COLO829 (cell line): ENCODE measurements at places on chromosomes 4 and X.

- DNase-seq, result no peak
Observed at GRCh38 chr4:83830138-83830888, 294.4 kb downstream of the GPAT3 start.

GRCh38 chr4:81118086-81118485 is 87.6 kb downstream of the BMP3 start:
- DNase-seq, result no peak

- no peak for DNase-seq
Observed at GRCh38 chr4:48130100-48130499, 4.0 kb downstream of the TXK start.

GRCh38 chrX:136784231-136784630 is 3.5 kb upstream of the ARHGEF6 start:
- no peak for DNase-seq

GRCh38 chr4:183968502-183968901 is 63.4 kb downstream of the STOX2 start:
- DNase-seq, result peak; percentile 45

GRCh38 chrX:44651358-44651757 is 108.7 kb upstream of the FUNDC1 start:
- DNase-seq, result no peak

DNA sequence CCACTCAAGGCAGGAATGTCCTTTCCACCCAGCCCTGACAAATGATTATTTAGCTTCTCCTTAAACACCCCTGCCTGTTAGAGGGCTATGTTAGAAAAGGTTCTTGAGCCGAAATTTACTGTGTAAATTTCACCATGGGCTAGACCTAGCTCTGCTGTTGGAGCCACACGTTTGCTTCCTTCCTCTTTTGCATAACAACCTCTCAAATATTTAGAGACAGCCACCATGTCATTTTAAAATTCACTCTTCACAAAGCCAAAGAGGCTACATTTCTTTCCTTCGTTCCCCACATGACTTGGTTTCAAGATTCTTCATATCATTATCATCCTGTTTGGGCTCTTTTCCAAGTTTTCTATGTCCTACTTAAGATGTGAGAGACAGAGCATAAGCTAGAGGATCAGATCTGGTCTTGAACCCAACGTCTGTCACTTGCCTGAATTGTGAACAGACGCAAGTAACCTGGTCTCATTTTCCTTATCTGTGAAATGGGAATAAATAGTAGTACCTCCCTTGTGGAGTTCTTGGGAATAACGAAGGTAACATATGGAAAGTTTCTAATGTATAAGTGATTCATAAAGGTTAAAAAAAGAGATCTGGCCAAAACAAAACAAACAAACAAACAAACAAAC is 6.7 kb downstream of the DOCK11 start:
- DNase-seq, result no peak

DNA sequence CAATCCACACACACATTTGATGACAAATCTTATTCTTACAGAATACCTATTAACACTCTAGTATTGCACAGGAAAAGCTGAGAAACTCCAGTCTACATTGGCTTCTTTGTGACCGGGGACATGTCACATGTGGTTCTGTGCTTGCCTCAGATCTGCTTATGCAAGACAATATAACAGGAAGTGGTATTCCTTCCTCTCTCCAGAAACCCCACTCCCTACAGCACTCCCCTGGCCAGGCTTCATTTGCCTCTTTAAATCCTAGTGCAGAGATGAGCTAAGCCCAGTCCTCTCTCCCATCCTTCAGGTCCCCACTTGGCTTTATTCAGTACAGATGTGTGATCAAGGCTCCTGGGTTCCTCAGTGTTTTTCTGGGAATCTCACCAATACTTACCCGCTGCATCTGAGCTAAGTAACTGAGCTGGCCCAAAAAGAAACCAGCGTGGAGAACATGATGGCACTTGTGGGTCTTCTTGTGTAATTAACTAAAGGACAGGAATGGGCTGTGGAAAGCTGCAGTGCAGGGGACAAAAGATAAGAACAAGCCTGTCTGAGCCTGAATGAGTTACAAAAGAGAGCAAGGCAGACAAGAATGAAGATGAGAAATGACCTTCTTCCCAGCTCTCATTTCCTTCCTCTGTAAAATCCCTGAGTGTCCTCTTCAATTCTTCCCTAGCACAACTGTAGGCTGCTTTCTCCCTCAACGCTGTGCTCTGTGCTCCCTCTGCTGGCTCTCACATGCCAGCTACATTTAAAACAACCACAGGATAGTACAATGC is 105.6 kb downstream of the HNRNPD start:
- peak; percentile 83 for DNase-seq

GRCh38 chrX:27735914-27736313 is 71.9 kb upstream of the MAGEB10 start:
- DNase-seq, result no peak

DNA sequence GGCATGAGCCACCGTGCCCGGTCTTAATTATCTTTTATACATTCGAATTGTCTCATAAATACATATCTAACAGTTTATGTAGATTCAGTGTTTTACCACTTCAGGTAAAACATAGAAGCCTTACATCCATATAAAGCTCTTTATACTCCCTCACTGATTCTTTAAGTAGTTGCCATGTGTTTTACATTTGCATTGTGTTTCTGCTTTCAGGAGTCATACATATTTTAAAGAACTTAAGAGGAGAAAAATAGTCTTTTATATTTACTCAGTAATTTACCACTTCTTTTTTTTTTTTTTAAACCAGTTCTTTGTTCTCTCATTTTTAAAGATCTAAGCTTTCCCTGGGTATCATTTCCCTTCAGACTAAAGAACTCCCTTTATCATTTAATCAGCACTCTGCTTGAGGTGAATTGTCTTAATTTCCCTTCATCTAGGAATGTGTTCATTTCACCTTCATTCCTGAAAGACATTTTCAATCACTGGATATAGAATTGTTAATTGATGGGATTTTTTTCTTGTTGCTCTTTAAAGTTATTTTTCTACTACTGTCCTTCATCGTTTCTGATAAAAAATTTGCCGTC is 324.3 kb upstream of the ZCCHC13 start:
- no peak for DNase-seq

DNA sequence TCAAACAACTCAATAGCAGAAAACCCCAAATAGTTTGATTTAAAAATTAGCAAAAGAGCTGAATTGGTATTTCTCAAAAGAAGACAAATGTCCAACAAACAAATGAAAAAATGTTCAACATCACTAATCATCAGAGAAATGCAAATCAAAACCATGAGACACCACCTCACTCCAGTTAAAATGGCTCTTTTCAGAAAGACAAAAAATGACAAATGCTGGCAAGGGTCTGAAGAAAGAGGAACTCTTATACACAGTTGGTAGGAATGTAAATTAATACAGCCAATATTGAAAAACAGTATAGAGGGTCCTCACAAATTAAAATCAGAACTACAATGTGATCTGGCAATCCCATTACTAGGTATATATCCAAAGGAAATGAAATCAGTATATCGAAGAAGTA is 70.4 kb downstream of the FBXL5 start:
- no peak for DNase-seq

- DNase-seq, result no peak
Observed at GRCh38 chr4:76997077-76997476, 47.5 kb downstream of the SEPTIN11 start.

GRCh38 chr4:93759506-93759905 is 69.0 kb upstream of the ATOH1 start:
- peak; percentile 34 for DNase-seq

DNA sequence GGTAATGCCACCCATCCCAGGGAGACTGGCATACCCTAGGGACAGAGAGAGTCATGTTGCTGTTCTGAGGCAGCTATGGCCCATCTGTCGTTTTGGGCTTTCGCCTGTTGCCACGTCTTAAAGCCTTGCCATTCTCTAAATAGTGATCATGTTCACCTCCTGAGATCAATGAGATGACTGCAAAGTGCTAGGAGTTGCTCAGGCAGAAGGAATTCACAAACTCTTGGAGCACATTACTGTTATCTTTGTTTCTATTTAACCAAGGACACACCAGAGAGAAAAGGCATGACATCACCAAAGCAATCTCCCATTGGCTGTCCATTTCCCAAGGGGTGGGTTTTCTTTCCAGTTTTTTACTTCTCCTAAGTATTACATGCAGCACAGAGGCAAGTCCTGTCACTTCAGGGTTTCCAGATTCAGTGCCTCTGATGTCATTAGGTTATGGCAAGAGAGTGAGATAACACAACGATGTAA is 37.1 kb upstream of the SETD7 start:
- no peak for DNase-seq

- DNase-seq, result no peak
Observed at GRCh38 chrX:136549226-136549625, 17.2 kb downstream of the VGLL1 start.

GRCh38 chr4:56803471-56803870 is 18.0 kb downstream of the SPINK2 start:
- no peak for DNase-seq

DNA sequence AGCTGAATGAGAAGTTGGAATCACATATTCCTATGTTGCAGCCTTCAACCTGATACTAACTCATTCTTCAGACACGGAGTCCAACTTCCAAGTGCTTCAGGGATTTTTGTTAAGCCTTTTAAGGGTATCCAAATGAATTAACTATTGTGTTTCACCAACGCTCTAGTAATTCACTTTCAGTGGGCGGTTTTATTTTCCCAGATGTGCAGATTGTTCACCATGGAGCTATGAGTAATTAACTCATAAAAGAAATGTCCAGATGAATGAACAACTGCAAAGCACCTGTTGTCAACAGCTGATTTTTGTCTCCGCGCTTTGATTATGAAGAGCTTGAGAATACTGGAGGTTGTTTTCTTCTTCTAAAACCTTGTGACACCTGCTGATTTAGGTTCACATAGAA is 187.6 kb downstream of the CBR4 start:
- no peak for DNase-seq

GRCh38 chr4:76856243-76857073 is 41.5 kb downstream of the SOWAHB start:
- DNase-seq, result peak; percentile 23

GRCh38 chrX:12447448-12448064 is 309.3 kb downstream of the FRMPD4 start:
- no peak for DNase-seq

GRCh38 chr4:147576084-147576483 is 41.1 kb upstream of the TMEM184C start:
- no peak for DNase-seq

DNA sequence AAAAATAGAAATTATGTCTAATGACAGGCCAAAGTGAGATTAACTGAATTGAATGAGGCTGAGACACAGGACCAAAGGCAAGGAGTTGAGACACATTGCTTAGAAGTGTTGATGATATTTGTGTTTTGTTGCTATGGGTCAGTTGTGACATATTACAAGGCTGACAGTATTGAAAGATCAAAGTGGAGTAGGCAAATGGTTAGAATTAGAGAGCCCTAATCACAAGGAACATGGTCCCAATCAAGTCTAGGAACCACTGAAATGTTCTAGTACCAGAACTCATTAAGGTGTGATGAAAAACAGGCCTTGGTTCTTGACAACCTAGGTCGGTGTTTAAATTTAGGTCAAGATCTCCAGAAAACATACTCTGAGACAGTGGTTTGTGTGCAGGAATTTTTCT is 896.3 kb upstream of the HS3ST1 start:
- DNase-seq, result no peak

GRCh38 chr4:42855779-42856178 is 36.7 kb upstream of the GRXCR1 start:
- DNase-seq, result no peak

DNA sequence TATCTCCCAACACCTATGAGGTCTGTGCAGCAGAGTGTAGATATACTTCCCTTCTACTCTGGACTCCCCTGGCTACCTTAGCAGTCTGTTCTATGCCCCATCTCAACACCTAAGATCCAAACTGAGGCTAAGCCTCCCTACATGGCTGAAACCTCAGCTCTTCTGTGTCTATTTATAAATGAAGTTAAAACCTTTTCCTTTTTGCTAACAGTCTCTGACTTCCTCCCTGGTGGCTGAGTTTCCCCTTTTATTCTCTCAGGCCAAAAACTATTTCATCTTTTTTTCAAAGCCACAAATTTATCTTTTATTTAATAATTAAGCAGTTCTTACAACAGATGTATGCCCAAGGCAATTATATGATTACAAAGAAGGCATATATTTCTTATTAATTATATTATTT is 111.8 kb upstream of the STIM2 start:
- no peak for DNase-seq

DNA sequence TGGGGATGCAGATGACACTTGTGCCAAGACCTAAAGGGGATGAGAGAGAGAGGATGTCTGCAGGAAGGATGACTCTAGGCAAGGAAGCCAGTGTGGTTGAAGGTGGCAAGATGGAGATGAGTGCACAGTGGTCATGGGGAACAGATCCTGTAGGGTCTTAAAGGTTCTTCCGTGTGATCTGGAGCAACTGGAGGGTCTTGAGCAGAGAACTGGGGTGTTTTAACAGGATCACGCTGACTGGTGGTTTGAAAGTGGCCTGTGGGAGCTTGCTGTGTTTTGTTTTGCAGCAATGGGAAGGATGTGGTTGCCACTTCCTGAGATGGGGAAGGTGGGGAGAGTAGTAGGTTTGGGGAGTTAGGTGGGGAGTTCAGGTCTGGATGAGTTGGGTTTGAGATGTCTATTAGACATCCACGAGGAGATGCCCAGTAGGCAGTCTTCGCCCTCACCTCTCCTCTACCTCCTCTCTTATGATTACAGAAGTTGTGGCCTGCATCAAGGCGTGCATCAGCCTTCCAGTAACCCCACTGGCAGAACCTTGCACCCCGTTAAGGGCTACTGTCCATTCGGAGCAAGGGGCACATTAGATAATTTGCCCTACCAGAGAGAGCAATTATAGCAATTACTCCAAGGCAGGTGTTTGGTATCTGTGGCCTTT is 1.4 kb upstream of the STBD1 start:
- no peak for DNase-seq

DNA sequence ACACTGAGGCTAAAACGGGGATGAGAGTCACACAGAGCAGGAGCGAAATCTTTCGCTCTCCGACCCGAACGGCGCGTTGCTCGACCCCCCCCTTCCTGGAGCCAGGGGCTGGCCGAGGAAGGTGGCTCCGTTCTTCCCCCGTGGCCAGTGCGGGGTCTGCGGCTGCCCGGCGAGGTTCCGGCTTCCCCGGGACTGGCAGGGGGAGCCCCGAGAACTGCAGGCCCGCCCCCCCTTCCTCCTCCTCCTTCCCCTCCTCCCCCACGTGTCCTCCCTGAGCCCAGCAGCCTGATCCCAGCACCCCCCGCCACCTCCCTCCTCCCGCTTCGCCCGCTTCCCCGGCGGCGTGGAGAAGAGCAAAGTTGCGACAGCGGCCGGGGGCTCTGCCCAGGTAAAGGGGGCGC is 2.4 kb upstream of the BCORL1 start:
- DNase-seq, result no peak

GRCh38 chrX:134933248-134933647 is 57.5 kb upstream of the SMIM10 start:
- DNase-seq, result no peak

- DNase-seq, result no peak
Observed at GRCh38 chrX:13142891-13143290, 98.5 kb upstream of the FAM9C start.

DNA sequence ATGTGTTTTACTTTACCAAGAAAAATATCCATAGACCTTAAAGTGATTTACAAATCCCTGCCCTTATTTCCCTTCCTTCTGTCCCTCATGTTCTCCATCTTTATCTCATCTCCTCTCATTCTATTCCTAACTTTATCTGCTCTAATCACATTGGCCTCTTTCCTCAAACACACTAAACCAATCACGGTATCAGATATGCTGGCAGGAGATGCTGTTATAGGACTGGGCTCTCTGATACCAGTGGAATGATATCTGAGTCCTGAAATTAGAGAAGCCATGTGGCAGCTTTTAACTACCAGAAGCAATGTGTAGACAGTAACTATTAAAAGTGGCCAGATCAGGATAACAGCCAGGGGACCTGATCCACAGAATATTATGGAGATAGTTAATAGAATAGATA is 49.9 kb upstream of the GIMD1 start:
- no peak for DNase-seq
